CD4-positive, alpha-beta T cell treated with Interleukin-2 at 100 ng/mL for 4 hours (primary cell): ENCODE measurements at places on chromosomes 2 and 18.
A peak's percentile ranks its signal among the peaks of the same experiment; 100 is the strongest.

GRCh38 chr2:188046437-188046836 is 245.2 kb upstream of the GULP1 start:
- no peak for DNase-seq

DNA sequence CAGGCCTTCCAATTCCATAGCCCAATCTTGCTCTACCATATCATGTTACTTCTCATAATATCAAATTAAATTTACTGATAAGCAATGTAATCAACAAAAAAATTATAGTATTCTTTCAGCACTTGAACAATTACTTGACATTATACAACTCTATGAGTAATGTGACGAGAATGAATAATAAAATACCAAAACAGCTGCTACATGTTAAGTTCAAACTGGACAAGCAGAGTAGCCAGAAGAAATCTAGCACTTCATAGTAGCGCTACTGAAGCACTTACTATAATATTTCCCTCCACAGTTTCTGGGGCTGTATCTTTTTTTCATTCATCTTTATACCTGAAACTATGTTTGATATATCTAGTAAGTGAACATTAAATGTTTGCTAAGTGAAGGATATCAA is 14.9 kb downstream of the PPP3R1 start:
- no peak for DNase-seq

- no peak for DNase-seq
Measured at GRCh38 chr2:100145893-100146656, 3.7 kb upstream of the AFF3 start.

- no peak for DNase-seq
Measured at GRCh38 chr2:145090841-145091761, 571.2 kb upstream of the ZEB2 start.

GRCh38 chr2:144452989-144453336 is 67.0 kb downstream of the ZEB2 start:
- DNase-seq, result no peak

DNA sequence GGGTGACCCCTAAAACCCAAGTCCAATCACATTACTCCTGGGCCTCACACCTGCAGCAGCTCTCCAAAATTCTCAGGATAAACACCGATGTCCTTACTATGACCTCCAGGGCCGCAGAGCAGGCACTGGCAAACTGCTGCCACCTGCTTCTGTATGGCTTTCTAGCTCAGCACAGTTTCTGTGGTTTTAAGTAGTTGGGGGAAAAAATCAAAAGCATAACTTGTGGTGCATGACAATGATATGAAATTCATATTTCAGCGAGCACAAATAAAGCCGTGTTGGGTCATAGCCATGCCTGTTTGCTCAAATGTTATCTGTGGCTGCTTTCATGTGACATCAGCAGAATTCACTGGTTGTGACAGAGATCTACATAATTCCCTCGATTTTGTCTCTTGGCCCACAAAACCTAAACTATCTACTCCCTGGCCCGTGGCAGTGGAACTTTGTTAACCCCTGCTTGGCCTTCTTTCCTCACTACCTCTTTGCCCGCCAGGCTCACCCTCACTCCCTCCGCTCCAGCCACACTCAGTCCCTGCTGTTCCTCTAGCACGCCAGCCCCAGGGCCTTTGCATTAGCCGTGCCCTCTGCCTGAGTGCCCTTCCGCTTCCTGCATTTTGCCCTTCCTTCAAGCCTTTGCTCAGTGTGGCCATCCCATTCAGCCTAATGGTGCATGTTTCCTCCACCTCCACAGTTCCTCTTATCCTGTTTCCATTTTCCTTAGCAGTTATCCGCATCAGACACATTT is 108.3 kb downstream of the AGAP1 start:
- no peak for DNase-seq

DNA sequence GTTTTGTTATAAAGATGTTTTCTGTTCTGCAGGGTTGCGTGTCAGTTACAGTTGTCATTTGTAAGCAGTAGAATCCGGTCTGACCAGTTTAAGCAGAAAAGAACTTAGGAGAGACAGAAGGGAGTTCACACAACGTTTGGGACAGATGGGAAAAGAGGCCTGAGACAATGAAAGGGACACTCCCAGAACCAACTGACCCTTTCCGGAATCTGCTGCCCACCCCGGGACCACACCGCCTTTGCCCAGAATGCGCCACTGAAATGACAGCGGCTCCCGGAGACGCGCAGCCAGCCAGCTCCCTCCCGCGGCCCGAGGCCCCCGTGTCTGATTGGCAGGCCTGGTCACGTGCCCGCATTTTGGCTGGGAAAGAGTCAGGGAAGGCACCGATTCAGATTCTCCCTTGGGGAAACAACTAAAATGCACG is 244.6 kb downstream of the BCL2 start:
- peak; percentile 35 for DNase-seq

- no peak for DNase-seq
Measured at GRCh38 chr18:11091746-11092145, 57.6 kb downstream of the PIEZO2 start.

- no peak for DNase-seq
Measured at GRCh38 chr2:51410331-51410730, 378.4 kb upstream of the NRXN1 start.

DNA sequence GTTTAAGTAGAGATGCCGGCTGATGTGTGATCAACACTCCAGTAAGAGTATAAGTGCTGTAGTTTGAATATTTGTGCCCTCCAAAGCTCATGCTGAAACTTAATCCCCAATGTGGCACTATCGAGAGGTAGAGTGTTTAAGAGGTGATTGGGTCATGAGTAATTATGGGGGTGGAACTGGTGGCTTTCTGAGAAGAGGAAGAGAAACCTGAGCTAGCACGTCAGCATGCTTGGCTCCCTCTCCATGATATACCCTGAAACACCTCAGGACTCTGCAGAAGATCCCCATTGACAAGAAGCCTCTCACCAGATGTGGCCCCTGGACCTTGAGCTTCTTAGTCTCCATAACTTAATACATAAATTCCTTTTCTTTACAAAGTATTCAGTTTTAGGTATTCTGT is 584.8 kb downstream of the TSN start:
- DNase-seq, result no peak

GRCh38 chr18:13633700-13634099 is 92.7 kb downstream of the FAM210A start:
- DNase-seq, result no peak

GRCh38 chr18:39806525-39806924 is 2148.5 kb upstream of the PIK3C3 start:
- no peak for DNase-seq

GRCh38 chr2:25314514-25315315 is 27.0 kb downstream of the DNMT3A start:
- peak; percentile 63 for DNase-seq

DNA sequence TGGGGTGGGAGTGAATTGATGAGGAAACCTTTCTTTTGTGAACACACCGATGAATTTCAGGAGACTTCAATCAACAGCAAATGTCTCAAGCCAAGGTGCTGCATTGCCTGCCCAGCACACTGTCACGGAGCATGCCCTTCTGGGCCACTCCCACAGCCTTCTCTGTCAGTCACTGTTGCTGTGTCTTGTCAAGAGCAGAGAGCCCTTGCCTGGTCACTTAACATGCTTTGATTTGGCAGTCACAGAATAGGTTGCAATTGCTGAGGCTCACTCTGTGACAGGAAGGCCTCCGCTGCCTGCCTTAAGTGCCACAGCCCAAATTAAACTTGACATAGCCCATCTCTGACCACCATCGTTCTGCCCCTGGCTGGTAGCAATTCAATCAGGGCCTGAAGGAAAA is 225.4 kb downstream of the PID1 start:
- no peak for DNase-seq

GRCh38 chr2:1744151-1744445 is 217 bp downstream of the PXDN start:
- DNase-seq, result no peak

- no peak for DNase-seq
Measured at GRCh38 chr18:69518989-69519388, 118.3 kb downstream of the DOK6 start.

- DNase-seq, result no peak
Measured at GRCh38 chr2:218035463-218036100, 32.8 kb upstream of the TNS1 start.

- no peak for DNase-seq
Measured at GRCh38 chr2:233210843-233211547, 40.5 kb upstream of the ATG16L1 start.

DNA sequence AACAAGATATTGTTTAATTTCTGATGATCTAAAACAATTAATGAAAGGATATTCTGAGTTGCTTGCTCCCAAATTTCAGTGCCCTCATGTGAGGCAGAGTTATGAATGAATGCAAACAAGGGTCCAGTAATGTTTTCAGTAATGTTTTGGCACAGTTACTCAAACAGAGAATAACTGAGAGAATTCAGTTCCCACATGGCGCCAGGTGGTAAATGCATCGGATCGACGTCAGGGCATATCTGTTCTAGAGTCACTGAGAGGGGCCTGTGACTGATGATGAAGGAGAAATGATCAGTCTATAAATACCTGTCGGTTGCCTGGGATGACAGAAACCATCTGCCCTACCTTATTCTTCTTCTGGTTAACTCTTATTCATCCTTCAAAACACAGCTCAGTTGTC is 81.4 kb downstream of the KCNS3 start:
- DNase-seq, result no peak

DNA sequence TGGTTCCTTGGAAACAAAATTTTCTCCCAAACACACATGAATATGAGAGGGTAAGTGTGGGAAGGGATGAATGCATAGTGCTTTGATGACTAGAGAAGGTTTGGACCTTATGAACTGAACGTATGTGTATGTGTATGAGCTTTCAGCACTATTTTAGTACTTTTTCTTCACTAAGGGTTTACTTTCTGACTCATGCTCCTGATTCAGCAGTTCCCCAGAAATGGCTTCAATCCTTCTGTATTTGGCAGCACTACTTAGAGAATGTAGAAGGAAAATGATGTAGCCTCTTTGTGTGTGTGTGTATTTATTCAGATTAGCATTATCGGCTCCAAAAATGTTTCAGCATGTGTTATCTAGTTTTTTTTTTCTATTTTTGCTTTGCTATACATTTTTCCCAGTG is 22.2 kb downstream of the KCNJ3 start:
- no peak for DNase-seq

DNA sequence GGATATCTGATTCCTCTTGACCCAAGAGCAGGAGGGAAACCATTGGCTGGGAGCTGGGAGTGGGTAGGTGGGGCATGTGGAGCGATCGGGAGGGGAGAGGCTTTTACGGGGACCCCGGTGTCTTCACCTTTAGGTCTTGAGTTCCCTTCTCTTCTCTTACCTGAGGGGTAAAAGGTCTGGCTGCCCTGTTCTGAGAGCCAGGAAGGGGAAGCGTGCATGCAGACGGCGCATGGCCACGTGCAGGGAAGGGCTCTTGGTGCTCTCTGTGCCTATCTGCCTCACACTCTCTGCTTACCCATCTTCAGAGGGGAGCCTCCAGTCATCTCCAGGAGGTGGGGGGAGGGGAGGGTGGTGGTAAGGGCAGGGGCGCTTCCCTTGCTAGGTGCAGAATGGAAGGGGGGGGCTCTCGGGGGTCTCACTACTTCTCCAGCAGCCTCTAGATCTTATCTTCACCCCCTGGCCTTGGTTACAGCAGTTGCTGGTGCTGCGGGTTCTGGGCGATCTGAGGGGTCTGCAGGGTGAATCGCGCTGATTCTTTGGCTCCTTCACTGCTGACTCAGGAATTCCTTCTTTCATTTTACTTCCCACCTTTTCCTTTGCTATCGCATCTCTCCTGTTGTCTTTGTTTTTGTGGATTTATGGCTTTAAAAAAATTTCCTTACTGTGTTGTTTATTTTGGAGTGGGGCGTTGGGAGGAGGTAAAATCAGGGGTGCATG is 225.8 kb upstream of the HS6ST1 start:
- no peak for DNase-seq

- DNase-seq, result no peak
Measured at GRCh38 chr2:163319006-163319405, 416.8 kb downstream of the FIGN start.

GRCh38 chr2:18849841-18850578 is 260.6 kb upstream of the NT5C1B start:
- DNase-seq, result no peak

DNA sequence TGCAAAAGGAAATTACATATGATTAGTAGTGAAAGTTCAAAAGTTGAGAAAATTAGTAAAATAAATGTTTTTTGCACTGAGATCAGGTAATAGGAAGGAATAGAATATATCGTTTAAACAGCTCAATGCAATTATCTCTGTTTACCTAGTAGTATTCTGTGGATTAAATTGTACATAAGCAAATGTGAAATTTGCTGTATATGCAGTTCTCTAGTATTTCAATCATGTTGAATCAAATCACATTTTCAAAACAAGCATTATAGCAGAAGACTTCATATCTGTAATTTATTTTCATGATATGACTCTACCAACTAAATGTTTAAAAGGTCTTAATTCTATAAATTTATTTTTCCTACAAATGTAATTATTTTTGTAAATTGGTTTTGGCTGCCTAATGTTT is 31.6 kb downstream of the ITPRID2 start:
- DNase-seq, result no peak

DNA sequence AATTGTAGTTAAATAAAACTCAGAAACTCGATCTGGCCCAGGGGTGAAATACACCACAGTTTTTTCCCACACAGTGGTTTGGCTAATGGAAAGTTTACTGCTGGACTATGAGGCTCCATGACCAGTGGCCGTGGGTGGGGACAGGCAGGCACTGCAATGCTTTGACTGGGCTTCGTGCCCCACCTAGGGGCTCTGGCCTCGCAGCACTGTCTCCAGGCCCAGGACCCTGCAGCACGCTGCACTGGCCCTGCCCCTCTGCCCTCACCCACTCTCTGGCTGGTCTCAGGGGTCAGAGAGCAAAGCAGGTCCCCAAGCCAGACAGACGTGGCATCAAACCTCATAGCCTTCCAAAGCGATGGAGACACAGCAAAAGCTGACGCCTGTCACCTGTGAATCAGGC is 13.4 kb upstream of the B3GNT7 start:
- no peak for DNase-seq

GRCh38 chr2:44120428-44120827 is 48.2 kb upstream of the PPM1B start:
- peak; percentile 67 for DNase-seq

DNA sequence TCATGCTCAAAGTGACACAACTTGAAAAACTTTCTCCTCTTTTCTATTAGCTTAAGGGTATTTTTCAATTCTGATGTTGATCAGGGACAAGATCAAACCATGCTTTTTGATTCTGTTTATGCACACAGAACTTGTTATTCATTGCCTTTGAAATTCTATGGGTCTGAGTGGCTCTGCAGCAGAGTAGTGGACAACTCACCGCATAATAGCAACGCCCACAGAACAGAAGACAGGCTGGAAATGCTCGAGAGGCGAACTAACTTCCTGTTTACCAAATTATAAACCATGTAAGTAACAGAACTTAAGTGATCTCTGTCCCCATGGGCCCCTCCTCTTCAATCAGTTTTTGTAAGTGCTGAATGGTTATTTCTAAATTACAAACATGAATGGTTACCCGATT is 131.2 kb downstream of the CBLN2 start:
- DNase-seq, result no peak

DNA sequence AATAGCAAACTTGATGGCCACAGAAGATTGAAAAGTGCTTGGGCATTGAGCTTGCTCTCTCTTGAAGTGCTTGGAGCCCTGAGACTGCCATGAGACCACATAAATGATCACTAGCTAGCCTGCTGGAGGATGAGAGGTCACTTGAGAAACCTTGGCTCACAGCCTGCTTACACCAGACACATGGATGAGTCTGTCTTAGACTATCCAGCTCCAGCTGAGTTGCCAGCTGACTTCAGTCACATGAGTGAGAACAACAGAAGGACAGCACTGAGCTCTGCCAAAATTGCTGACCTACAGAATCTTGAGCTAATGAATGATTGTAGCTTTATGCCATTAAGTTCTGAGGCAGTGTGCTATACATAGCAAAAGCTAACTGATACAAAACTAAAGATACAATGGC is 18.1 kb downstream of the NABP1 start:
- no peak for DNase-seq

- DNase-seq, result no peak
Measured at GRCh38 chr2:239604861-239605260, 204.0 kb upstream of the HDAC4 start.
